GDM1 (cell line): ENCODE measurements at places on chromosomes 1 and 21.

DNA sequence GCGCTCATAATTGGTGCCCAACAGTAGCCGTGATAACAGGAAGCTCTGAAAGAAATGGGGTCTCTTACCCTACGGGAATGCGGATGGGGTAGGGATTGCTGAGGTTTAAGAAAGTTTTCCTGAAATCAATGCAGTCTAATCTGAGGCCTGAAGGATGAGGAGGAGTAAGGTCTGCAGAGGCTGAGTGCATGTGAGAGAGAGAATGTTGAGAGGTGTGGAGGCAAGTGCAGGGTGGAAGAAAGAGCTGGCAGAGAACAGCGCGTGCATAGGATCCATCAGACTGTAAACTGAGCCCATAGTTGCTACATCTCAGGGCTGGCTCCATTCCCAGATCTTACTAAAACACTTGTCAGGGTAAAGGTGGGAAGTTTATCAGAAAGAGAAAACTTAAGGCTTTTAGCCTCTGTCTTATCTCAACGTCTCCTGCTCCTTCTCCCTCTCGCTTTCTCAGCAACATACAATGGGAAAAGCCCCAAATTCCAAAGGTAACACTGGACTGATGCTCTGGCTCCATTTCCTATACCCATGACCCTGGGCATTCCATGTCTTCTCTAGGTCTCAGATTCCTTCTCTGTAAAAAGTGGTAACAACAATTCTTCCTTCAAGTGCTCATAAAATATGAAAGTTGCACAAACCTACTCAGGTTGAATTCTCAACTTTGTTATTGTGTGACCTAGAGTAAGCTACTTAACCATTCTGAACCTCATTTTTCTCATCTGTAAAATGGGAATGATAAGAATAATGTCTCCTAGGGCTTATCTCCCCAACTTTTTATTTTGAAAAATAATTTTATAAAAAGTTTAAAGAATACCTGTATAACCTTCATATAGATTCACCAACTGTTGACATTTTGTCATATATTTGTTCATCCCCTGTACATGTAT lies 75.2 kb downstream of the SH3GLB1 start:
- no peak for DNase-seq

- DNase-seq = peak; percentile 26
Observed at GRCh38 chr1:33007190-33008050, 29.3 kb downstream of the AK2 start.

- DNase-seq = no peak
Observed at GRCh38 chr1:221939607-221940006, 197.7 kb upstream of the DUSP10 start.

- no peak for DNase-seq
Observed at GRCh38 chr1:25199819-25200620, 32.3 kb downstream of the SYF2 start.

DNA sequence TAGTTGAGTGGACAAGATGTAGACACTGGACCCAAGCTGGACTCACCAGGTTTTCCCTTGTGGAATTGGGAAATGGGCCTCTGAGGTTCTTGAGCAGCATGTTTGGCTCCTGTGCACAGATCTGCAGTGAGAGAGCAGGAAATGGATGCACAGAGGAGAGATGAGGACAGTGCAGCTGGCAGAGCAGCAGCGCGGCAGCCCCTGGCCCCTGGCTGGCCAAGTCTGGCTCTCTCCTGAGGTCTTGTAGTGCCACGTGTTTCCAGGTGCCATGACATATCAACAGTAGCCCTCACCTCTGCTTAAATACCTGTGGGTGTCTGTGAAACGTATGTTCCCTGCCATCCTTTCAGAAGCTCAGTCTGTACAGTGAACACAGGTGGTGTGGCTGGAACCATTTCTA lies 19.2 kb upstream of the BCL10 start:
- no peak for DNase-seq

- no peak for DNase-seq
Observed at GRCh38 chr1:88266051-88266450, 418.0 kb upstream of the PKN2 start.

DNA sequence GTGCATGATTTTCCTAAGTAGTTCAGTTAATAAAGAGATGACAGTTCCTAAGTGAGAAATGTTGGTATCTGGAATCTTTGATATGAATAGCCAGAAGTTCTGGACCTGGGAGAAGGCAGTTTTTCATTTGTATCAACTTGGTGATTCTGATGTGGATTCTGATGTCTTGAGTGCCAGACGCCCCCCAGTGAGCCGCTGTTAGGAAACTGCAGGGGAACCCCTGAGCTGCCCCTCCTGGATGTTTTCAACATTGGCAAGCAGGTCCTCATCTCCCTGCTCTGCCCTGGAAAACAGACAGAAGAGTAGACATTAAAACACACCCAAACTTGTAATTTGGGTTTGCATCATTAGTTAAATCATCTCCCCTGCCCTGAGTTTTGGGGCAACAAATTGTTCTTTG lies 7.4 kb downstream of the ETS2 start:
- DNase-seq = no peak

DNA sequence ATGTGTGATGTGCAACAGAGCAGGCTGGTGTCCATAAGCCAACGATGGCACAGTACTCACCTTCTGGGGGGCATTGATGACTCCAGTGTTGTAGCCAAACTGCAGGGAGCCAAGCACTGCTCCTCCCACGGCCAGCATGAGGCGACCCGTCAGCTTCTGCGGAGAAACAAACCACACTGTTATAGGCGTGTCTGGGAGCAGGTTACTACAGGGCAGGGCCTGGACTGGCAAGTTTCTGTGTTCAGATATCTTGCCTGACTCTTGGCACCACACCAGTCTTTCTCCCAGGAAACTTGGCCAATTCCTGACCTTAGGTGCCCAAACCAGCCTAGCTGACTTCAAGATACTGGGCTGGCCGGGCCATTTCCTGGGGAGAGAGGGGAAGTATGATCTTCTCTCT lies 15.5 kb downstream of the SLC2A1 start:
- DNase-seq = no peak

GRCh38 chr1:28507646-28508434 lies 2.0 kb downstream of the RCC1 start:
- DNase-seq = no peak

DNA sequence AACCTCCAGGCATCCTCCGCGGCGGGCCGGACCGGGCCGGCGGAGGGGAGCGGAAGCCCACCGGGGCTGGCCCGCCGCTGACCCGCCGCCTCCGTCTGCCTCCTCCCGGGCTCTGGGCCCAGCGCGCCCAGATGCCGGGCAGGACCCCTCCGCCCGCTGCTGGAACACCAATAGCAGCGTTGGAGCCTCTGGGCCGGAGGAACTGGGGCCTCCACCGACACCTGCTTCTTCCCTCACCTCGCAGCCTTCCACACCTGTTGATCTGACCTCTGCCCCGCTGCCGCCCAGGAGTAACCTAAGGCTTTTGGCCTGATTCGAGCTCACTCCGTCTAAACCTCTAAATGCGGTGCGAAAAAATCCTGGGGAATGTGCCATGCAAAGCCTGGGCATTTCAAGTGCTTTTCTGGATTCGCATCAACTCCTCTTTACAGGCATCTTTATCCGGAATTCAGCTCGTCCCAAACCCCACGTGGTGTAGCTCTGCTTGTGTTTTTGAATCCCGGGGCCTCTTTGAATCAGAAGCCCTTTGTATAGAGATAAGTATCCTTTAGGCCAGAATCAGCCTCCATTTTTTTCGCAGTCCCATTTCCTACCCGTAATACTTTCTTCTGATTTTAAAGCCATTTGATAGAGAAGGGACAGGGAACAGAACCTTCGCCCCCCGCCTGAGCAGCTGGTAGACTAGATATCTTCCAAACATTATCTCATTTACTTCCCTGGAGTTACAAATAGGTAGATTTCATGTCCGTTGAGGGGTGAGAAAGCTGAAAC lies 680 bp upstream of the CNN3 start:
- DNase-seq = no peak

- DNase-seq = no peak
Observed at GRCh38 chr1:245583575-245584330, 429.0 kb downstream of the KIF26B start.

GRCh38 chr1:243713470-243714186 lies 136.4 kb downstream of the AKT3 start:
- no peak for DNase-seq

DNA sequence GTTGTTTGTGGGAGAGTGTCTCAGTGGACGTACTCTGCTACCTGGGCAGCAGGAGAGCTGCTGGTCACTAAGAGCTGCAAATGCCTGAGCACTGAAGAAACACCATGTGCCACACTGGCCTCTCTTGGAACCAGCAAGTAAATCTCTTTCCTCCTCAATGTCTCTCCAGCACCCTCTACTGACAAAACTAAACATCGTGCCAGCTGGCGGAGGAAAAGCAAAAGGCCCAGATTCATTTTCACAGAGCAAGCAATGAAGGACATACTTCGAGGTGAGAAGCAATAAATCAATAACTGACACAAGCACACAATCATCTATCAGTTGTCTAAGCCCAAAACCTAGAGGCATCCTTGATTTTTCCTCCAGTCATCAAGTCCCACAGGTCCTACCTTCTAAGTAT lies 78.1 kb downstream of the RERE start:
- no peak for DNase-seq

DNA sequence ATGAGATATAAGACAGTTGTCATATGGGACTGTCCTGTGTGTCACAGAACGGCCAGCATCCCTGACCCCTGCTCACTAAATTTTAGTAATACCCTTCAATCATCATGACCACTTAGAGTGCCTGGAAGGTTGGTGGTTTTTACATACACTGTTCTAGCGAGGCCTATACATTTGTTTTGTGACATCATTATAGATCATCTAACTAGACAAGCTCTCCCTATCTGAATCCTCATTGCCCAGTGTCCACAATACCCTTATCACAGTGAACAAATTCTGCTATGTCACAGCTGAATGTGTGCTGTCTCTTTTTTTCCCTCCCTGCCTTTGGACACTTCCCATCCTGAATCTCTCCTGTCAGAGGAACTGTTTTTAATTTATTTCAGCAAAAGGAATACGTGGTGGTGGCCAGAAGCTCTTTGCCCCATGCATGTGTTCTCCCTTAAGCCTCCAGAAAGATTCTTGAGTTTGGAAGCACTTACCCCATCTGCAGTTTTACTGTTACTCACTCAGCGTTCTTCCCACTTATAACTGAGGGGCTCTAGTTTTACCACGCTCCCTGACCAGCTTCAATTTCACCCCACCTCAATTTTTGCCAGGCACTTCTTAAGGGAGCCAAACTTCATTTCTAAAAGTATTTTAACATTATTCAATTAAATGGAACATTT lies 70.3 kb downstream of the OLFML2B start:
- no peak for DNase-seq

GRCh38 chr1:95287825-95288224 lies 53.8 kb downstream of the RWDD3 start:
- DNase-seq = no peak

DNA sequence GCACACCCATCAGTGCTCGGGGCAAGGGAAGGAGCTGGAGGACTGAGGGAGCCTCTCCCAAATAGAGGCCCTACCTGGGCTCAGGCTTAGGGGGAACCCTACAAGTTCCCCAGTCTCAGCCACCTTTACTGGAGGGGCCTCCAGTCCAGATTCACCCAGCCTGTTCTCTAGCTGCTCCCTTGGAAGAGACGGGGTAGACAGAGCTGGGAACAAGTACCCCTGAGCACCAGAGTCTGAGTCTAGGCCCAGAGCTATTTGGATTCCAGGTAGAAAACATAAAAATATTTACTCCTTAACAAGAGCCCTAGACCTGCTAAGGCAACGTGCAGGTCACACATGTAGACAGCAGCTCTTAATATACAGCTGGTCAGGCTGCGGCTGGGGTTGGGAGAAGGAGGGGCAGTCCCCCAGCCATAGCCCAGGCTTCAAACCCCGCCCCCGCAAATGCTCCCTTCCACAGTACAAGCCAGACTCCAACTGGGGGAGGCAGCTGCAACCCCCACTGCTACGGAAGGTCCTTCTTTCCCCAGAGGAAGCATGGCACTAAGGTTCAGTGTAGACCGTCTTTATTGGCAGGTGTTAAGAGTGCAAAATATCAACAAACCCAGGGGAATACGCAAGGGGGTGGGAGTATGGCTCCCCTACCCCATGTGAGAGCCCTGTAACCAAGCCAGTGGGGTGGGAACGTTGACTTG lies 8.0 kb downstream of the TENT5B start:
- DNase-seq = no peak

- no peak for DNase-seq
Observed at GRCh38 chr21:21406921-21407320, 408.7 kb downstream of the NCAM2 start.

GRCh38 chr1:162596514-162597170 lies 35.1 kb downstream of the UAP1 start:
- DNase-seq = no peak

- peak; percentile 29 for DNase-seq
Observed at GRCh38 chr1:17335821-17336710, 28.1 kb downstream of the PADI4 start.

GRCh38 chr1:170145770-170146676 lies at the start of gene NTMT2:
Gene NTMT2, plus strand, starts transcription at chr1:170145959. Its CDS starts 149 bp downstream, at chr1:170146108.
- DNase-seq = no peak

- DNase-seq = no peak
Observed at GRCh38 chr1:115324649-115325420, 13.2 kb downstream of the NGF start.

DNA sequence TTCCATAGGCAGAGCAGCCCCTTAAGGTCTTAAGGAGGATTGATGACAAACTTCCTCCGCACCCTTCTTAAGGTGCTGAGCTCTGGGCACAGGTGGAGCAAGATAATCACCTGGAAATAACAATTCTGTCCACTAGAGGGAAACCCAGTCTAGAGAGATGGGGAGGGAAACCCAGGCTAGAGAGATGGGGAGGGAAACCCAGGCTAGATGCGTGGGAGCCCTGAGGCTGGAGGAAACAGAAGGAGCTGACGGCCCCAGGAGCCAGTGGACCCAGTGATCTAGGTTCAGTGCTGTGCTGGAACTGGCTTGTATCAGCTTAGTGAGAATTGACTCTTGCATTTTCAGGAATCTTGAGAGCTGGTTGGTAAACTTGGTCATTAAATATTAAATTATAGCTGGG lies 17.8 kb upstream of the MYCL start:
- DNase-seq = peak; percentile 68

DNA sequence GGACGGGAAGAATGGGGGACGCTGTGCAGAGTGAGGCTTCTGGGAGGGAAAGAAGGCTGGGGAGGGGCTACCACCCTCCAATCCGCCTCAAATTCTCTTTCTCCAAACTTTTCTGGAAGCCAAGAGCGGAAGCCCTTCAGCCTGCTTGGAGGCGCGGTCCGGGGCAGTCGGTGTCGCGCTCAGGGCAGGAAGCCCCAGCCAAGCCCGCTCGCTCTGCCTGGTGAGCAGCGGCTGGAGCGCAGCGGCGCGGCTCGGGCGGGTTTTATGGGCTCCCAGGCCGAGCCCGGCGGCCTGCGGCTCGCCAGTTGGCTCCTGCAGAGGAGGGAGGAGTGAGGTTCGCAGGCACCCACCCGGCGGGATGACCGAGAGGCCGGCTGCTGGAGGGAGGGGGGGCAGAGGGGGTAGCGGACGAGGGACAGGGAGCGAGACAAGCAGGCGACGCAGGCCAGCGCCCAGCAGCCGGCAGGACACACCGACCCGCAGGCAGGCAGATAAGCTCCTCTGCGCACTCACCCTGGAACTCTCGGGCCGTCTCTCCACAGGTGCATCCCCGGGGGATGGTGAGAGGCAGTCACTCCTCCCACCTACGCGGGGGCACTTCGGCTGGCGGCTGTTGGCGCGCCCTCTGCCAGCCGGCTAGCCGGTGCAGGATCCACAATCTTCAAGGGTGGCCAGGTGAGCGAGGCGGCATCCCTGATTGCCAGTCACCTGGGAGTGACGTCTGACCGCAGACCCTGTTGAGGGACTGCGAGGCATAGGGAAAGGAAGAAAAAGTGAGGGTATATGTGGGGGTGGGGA lies at the start of gene AVPR1B:
AVPR1B (minus strand) TSS at position 238 of the 798 bp plus-strand sequence. CDS start 498 bp downstream, outside the sequence.
- no peak for DNase-seq

GRCh38 chr1:935751-936231 lies 12.1 kb downstream of the SAMD11 start:
- DNase-seq = no peak
